Left ventricle myocardium inferior (tissue), 1 donor: ENCODE measurements at places on chromosomes 12 and 14. TPM values are rescaled to one million over a fixed set of nuclear protein-coding genes. Genes with fewer than 3 reads are reported as not detected.

DNA sequence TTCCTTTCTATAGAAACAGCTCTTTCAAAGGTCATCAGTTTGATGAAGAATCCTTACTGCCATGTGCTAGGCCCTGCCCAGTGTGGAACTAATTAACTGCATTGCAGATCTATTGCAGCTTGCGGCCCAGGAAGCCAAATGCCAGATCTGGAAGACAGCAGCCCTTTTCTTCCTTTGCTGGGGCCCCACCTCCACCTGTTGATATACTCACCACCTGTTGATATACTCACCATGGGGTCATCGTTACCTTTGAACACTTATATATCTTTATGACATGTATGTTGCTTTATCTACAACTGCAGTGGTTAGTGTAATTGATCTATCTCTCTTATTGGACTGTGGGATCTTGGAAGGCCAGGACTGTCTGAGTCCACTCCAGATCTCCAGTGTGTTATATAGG lies 292.5 kb downstream of the ATP23 start:
- DNase-seq: no peak

DNA sequence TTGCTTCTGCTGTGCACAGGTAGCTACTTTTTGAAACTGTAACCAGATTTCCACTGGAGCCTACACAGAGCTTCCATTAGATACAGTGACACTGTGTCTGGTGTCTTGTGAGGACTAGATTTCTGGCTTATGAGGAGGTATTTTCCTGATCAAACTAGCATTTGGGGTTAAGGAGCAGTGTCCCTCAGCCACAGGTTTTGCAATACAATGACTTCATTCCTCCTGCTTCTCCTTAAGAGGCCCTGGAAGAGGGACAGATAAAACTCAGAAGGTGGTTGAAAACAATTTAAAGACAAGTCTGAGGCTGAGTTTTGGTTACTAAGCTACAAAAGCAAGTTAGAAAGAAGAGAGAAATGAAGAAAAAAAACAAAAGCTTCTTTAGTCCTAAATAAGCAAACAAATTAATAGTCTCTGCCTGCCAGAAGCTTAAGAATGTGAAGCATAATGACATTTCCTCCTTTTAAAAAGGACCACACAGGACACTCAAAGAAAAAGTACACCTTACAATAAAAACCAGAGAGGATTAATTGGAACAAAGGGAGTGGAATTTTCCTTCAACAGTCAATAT lies 53.0 kb downstream of the PKP2 start:
- no peak for DNase-seq

DNA sequence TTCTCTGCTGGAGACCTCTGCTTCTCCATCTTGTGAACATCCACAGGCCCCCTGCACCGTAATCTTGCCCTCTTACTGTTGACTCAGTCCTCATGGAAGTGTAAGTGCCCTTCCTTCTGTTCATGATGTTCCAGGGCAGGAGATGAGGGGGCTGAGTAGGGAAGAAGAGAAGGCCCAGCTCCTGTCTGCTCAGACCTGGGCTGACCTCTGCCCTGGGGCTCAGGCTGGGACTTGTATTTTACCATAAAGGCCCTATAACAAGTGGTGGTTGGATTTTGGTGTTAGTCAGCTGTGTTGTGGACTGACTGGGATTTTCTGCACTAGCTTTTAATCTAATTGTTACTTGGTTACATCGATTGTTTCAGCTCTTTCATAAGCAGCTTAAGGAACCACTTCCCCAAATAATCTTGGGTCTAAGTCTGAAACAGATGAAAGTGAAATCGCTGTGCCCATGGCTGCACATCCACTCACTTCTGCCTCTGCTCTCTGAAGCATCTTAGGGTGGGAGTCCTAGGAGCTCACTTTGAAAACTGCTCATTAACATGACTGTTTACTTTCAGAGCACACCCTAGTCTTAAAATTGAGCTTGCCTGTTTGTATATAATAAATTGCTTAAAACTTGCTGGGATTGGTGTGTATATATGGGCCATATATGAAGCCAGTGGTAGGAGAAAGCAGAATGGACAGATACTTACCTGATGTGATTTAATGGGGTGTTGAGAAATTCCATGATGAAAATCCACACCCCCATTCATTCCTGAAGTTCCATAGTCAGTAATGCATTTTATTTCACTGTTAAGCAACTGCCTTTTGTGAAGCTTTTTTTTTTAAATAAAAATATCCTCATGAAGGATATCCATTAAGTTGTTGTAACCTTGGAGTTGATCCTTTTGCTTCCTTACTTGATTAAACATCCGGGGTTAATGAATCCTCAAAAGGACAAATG lies 17.7 kb downstream of the C12orf71 start:
- DNase-seq: no peak

DNA sequence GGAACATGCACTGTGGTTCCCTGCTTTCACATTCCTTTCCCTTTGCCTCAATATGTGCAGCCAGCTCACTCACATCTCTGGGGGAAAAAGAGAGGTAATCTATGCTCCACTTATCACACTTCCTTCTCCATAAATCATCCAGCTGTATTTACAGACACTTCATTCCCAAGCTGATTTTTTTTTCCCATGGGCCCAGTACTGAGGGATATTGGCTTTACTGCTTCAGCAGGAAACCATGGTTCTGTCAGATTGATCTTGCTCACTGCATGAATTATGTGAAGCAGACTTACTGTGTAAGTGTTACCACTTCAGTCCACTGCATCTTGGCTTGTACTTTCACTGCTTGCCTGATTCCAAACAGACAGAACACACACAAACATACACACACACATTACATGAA lies 555.6 kb downstream of the CCER1 start:
- no peak for DNase-seq

DNA sequence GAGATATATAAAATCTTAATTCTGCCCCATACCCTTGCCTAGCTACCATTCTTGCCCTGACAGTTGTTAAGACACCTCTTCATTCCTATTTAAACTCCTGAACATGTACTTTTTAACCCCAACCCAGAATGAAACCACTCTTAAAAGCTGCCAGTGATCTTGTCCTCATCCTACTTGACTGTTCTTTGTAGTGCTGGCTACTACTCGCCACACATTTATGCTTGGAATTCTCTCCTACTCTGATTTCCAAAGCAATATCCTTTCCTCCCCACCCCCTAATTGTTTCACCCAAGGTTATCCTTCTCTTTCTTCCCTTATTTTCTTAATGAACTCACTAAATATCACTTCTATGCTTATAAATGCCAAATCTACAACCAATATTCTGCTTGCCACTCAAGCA lies 4.1 kb downstream of the NFYB start:
- DNase-seq: no peak

The TESPA1 gene
- 0.27 TPM for total RNA-seq

The SLC17A8 gene
- total RNA-seq: not detected

DNA sequence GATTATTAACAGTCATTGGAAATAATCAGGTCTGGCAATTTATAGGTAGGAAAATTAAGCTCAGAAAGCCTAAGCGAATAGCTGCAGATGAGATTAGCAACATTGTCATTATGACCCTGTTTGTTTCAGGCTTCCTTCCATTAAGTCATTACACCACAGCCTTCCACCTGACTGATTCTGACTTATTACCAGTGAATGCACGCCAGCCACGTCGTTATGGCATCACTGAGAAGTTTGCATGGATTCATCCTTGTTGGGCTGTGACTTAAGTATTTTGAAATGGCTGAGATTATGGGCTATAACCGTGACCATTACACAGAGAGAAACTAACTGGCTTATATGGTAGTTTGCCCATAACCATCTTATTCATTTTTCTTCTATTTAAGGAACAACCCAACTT lies 18.6 kb downstream of the RASSF8 start:
- no peak for DNase-seq

DNA sequence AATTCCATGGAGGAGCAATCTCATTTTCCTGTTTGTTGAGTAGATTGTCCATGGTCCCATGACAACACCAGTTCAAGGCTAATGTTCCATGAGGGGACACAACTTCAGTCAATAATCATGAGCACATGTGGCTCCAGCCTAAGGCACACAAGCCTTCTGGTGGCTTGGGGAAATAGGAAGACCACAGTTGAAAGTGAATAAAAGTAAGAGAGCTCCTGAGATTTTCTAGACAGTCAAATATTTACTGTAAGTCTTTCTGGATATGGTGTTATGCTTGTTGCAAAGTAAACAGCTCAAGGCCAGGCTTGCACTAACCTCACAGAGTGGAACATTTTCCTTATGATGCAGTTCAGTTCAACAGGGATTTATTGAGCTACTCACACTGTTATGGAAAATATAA lies 206.9 kb upstream of the SLC38A2 start:
- no peak for DNase-seq

DNA sequence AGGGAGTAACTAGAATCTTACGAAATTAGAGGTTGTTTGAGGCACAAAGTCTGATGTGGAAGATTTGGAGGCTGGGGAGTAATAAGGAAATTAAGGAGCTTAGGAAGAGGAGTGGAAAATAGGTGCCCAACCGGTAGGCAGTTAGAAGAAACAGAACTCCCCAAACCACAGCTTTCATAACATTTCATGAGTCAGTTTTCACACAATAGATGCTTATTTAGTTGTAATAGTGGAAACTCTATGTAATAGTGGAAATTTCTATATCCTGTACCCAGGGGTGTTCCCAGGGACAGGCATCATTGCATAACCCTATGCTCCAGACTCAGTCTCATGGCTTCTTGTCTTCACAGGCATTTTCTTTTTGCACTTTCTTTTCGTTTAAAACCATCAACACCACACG lies 8.3 kb downstream of the C3AR1 start:
- no peak for DNase-seq

DNA sequence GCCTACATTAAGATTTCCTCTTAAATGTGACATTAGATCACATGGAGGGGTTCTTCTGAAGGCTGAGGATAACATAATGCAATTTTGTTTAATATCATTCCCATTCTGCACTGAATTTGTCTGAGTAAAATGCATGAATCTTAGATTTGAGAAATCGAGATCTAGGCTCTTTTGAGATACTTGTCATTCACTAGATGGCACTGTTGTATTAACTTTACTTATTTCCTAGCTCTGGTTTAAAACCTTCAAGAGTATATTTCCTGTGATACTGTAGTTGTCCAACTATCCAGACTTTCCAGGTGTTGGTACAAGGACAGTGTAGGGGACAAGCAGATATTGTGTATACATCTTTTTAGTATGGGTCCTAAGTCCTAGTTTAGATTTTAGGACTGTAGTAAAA lies 91.7 kb upstream of the SEL1L start:
- DNase-seq: no peak

DNA sequence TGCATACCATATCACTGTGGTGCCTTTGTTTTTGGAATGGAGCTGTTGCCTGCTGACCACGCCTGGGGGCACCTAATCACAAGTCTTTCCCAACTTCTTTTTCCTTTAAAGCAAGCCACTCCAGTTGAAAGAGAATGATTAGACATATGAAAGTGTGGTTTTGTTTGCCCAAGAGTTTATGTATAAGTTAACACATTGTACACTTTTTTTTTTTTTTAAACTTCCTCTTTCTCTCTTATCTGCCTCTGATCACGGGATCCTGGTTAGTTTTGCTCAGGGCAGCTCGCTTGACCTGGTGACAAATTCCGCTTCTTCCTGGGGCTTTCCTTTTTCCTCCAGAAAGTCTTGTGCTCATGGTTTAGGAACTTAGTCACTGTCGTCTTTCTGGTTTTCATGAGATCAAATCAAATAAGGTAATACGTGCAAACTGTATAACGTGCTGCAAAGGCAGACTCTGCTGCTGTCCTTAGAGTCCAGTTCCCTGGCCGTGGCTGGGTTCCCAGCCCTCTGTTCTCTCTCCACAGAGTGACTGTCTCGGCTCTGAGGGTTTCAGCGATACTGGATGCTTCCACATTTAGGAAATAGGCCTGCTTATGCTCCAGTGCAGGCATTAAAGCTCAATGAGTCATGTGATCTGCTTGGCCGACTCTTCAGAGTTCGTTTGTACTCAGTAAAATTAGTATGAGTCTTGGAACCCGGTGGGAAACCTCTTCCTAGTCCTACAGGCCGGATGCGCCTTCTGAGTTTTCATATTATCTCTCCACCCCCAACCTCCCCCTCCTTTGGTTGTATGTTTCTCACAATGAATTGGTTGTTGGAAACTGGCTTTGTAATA lies 15.2 kb downstream of the RASSF3 start:
- DNase-seq: peak; percentile 57

- no peak for DNase-seq
Measured at GRCh38 chr12:124633365-124634362, 66.3 kb upstream of the NCOR2 start.

DNA sequence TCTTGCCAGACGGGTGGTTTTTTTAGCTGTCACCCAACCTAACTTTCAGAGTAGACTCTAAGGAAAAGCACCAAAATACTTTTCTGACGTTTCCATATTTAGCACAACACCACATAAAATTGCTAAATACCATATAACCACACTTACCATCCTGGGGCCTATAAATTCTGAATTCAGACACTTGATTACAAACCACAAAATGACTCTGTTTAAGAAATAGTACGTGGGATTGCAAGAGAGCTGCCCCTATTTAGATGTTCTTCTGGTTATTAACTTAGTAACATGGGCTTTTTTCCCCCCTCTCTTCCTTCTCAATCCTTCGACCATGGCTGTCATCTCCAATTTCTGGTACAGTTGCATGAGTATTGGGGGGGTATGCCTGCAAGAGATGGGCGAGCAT lies 287.7 kb downstream of the BMP4 start:
- no peak for DNase-seq

The VWF gene
- 250 TPM for total RNA-seq

- DNase-seq: no peak
Measured at GRCh38 chr12:131642101-131642540, 68.8 kb upstream of the SFSWAP start.

DNA sequence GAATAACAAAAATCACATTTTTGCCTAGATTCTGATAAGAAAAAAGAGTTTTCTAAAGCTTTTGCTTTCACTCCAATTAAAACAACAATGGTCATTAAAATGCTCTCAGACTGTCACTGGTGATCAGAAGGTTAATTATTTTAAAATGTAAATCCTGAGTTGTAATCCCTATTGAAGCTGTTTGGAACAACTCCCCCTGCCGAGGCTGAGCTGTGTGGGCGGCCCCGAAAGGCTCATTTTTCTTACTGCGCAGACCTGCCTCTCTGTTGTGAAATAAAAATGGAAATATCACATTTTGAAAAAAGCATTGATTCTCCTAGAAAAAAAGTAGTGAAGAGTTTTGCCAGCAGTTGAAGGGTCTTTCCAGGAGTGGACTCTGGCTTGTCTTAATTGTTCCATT lies 174.8 kb upstream of the CDKN3 start:
- peak; percentile 24 for DNase-seq

The SERPINA3 gene
- 45.5 TPM for total RNA-seq

DNA sequence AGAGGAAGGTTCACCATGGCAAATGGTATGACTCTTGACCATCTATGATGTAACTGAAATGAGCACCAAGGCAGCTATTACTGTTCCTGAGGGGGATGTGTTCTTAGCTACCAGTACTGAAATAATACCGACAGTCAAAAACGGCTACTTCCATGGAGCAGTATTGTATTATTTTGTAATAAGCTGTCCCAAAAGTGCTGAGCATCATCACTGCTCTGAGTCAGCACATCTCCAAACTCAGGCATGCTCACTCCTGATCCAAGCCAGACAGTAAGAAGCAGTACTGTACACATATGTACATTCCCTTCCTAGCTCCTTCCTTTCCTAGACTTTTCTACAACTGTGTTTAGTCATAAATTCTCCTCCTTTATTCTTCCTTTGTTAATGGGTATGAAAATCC lies 8.6 kb downstream of the VTI1B start:
- no peak for DNase-seq

The ALDH6A1 gene
- total RNA-seq: 69.6 TPM
